ENCODE measurements at places on chromosomes 16 and 17.

DNA sequence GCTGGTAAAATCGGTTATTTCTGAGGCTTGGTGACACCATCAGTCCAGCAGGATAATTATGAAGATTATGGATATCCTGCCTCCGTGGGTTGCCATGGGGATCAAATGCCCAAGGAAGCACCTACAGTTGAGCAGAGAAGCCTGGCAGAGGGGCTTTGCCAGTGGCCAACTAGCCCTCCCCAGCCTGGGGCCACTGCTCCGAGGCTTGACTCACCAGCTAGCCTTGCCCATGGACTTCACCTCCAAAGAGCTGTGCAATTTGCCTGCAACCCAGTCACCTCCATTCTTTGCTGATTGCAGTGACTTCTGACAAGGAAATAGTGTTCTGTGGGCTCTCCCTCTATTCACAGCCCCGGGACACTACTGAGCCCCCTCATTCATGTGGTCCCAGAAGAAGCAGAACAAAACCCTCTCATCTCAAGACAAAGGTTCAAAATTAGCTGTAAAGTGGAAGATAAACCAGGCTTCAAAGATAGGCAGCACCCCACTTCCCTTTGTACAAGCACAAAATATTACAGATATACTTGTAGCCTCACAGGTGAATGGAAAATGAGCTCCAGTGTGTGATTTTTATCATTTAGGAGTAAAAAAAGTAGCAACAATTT lies 1.6 kb downstream of the PECAM1 start:
- DNase-seq: no peak

- no peak for DNase-seq
Measured at GRCh38 chr17:917391-917811, 62.2 kb downstream of the NXN start.

GRCh38 chr17:69066482-69066881 lies 5.8 kb upstream of the ABCA9 start:
- no peak for DNase-seq

DNA sequence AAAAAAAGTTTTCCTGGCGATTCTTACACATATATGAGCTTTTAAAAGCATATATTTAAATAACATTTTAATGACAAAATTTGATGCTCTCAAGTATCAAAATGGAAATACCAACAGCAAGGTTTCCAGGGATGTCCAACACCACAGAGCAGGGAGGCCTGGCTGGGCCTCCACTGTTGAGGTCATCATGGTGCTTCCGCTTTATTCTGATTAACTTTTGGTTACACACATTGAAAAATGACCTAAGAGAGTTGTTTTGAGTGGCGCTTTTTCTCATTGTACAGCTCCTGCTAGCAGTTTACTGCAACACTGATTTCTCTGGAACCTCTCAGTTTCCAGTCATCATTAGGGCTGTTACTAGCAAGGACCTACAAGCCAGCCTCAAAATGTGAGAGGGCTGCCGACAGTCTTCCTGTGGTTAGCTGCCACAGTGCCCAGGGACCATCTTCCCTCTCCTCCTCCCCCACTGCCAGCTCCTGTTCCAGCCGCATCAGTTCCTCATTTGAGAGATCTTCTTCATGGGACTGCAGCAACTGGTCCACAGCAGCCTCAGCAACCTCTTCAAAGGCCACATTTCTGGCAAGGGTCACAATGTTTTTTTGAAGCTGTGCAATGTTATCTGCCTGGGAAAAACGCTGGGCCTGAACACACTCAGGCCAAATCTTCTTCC lies 21.3 kb downstream of the DEF8 start:
- no peak for DNase-seq

DNA sequence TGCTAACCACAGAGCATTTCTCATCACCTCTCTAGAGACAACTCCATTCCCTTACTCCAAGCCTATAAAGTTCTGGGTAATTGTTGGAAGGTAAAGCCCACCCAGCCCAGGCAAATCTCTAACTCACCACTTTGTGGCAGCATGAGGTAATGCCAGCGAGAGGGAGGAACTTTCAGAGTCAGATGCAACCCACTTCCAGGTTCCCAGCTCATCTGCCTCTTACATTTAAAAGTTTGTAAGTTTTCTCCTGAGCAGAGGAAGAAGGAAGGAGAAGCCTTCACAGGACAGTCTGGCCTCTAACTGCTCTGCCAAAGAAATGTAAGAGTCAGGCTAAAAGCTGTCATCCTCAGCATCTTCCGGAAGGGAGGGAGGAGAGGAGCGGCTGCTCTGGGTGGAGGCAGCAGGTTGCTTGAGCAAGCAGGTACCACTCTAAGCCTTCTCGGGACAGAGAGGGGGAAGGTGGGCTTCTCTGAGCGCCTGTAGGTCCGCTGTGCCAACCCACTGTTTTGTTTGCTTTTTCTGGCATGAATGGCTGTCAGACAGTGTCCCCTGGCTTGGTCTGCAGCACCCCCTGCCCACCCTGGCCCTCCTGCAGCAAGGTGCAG lies 1.0 kb downstream of the ZNF319 start:
- DNase-seq: no peak

DNA sequence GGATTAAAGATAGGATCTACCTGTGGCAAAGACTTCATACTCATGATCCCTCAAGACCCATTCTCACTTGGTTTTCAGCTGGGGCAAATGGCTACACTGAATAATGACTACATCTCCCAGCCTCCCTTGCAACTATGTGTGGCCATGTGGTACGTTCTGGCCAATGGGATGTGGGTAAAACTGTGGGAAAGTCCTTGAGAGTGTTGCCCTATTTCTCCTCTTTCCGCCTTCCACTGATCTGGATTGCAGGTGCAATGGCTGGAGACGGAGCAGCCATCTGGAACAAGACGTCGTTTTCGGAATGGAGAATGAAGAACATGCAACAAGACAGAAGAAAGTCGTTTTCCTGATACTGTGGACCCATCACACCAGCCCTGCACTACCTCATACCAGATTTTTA lies 48.5 kb downstream of the HAPSTR1 start:
- no peak for DNase-seq

DNA sequence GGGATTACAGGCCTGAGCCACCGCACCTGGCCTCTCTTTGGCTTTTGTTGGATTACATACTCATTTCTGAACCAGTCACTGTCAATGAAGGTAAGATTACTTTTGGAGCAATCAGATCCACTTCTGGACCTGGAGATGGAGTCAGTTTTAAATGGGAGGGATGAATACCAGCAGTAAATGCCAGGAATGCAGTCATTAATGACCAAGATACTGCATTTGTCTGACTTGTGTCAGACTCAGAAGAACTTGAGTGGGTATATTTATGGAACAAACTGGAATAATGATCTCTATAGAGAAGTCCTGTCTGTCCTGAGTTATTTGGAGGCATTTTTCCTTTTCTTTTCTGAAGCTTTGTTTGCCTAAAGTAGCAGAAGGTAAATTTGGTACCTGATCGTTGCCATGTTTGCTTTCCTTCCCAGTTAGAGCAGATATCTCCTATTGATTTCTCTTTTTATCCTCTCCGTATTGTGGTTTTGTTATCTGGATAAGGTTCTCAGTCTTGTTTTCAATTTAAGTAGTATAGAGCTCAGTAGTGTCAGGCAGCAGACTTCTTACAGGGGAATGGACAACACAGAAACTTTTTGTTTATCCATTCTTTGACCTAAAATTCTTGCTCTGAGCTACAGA lies 10.7 kb downstream of the NLK start:
- no peak for DNase-seq

GRCh38 chr17:633641-634101 lies 81.0 kb downstream of the VPS53 start:
- no peak for DNase-seq

DNA sequence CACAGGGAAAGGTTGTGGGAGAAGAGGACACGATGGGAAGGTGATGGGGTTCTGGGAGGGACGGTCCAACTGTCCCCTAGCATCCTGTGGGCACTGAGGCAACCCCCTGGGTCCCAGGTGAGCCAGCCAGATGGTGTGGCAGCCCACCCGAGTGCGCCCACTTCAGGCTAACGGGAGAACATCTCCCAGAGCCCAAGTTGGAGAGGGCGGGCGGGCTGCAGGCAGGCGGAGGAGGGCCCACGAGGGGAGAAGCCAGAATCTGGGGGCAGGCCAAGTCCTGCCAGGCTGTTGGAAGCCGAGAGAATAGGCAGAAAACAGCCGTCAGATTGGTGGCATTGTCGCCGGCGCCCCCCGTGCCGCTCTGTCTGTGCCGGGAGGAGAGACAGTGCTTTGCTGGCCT lies 13.8 kb upstream of the ABCC3 start:
- DNase-seq: no peak

Measured in activated CD4-positive, alpha-beta T cell treated with anti-CD3 and anti-CD28 coated beads, Interleukin-2, amount 50 U/mL, for 24 hours (primary cell).